ENCODE measurements at places on chromosomes 2 and 18. TPM values are rescaled to one million over a fixed set of nuclear protein-coding genes. Genes with fewer than 3 reads are reported as not detected.

Gene DOCK10
- 12.5 TPM for total RNA-seq

Gene HOXD4
- not detected for total RNA-seq

Gene REG3G
- total RNA-seq, result not detected

Gene ADD2
- 552 TPM for total RNA-seq

Gene C2orf80
- total RNA-seq, result 21.0 TPM

Gene SLC5A7
- total RNA-seq, result 1.3 TPM

Gene ACMSD
- total RNA-seq, result not detected

Gene LYG2
- total RNA-seq, result not detected

Gene SERPINB4
- not detected for total RNA-seq

Gene KIF5C
- total RNA-seq, result 398 TPM

Gene NCKAP5
- 19.7 TPM for total RNA-seq

Gene RETSAT
- 14.4 TPM for total RNA-seq

Gene PPIL3
- 49.8 TPM for total RNA-seq

Gene TPRKB
- total RNA-seq, result 32.9 TPM

Gene IL36G
- not detected for total RNA-seq

Gene CNTNAP5
- total RNA-seq, result 65.1 TPM

Gene KCNK3
- total RNA-seq, result 5.0 TPM

Gene LRP1B
- 117 TPM for total RNA-seq

Gene FTCDNL1
- total RNA-seq, result 3.1 TPM

Gene CPLX4
- not detected for total RNA-seq

Gene ZNF24
- 79.5 TPM for total RNA-seq

Gene BCL2
- 49.1 TPM for total RNA-seq

Gene HOXD1
- not detected for total RNA-seq

Gene CELF4
- 62.9 TPM for total RNA-seq

Gene VWC2L
- 7.8 TPM for total RNA-seq

Gene PRSS56
- total RNA-seq, result not detected

Gene CD28
- total RNA-seq, result under 0.01 TPM

Gene OSR1
- 0.31 TPM for total RNA-seq

Gene IL36A
- total RNA-seq, result not detected

Gene TBR1
- 132 TPM for total RNA-seq

Gene PDE11A
- total RNA-seq, result 1.3 TPM

Gene RGPD8
- total RNA-seq, result 75.7 TPM

Gene UGT1A8
- not detected for total RNA-seq

Gene SCTR
- not detected for total RNA-seq

Gene CERKL
- total RNA-seq, result 1.3 TPM

Gene TEX44
- total RNA-seq, result not detected

Gene ZFAND2B
- 17.5 TPM for total RNA-seq

Gene EVX2
- total RNA-seq, result not detected

Gene FOXI3
- 0.63 TPM for total RNA-seq

Gene COLEC12
- 5.0 TPM for total RNA-seq

Data from parietal lobe (tissue), 2 donors.